Thyroid gland (tissue), 4 donors: ENCODE measurements at places on chromosomes 1 and 21. TPM values are rescaled to one million over a fixed set of nuclear protein-coding genes. Genes with fewer than 3 reads are reported as not detected.

The SYT14 gene
- total RNA-seq: 19.2 TPM

DNA sequence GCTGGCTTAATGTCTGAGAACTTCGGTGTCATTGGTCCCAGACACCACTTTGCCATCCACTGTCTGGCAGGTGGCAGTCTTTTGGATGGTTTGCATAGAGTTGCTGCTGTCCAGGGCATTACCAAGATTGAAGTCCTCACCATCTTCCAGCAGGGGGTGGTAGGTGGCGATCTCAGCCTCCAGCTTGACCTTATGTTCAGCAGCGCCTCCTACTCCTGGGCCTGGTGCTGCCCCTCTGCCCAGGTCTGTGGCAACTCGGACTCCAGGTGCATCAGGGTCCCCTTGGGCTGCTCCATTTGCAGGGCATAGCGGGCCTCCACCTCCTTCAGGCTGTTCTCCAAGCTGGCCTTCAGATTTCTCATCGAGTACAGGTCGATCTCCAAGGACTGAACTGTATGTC is 573.3 kb upstream of the NCAM2 start:
- DNase-seq: no peak
- H3K36me3 ChIP-seq: no peaks in the 10 kb centered on the region
- no peaks in the 10 kb centered on the region for H3K27me3 ChIP-seq
- no peak overlapping the region for H3K27ac ChIP-seq
- H3K4me1 ChIP-seq: no peaks in the 10 kb centered on the region
- no peak overlapping the region for H3K4me3 ChIP-seq

The SDC3 gene
- 13.5 TPM for total RNA-seq

DNA sequence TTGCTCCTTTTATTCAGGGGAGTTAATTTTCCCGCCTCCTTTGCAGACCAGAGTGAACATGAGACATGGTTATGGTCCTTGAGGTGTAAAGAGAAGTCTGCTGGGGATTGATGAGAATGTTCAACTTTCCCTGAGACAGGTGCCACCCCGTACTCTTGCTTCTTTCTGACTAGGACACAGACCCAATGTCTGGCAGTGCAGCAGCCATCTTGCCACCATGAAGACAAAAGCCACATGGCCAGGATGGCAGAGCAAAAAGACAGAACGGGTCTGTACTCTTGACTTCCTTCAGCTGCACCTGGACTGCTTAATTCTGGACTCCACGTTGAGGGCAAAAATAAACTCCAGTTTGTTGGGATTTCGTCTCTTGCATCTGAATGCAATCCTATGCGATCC is 54.1 kb downstream of the KLHDC7A start:
- no peaks in the 10 kb centered on the region for H3K4me1 ChIP-seq
- no peak overlapping the region for H3K27ac ChIP-seq
- H3K27me3 ChIP-seq: no peaks in the 10 kb centered on the region
- no peak for DNase-seq
- no peaks in the 10 kb centered on the region for H3K36me3 ChIP-seq

The NES gene
- total RNA-seq: 10.2 TPM

The MCL1 gene
- 165 TPM for total RNA-seq

GRCh38 chr21:32470206-32470605 is 57.7 kb downstream of the EVA1C start:
- no peak overlapping the region for H3K27ac ChIP-seq
- DNase-seq: no peak
- H3K4me1 ChIP-seq: no peaks in the 10 kb centered on the region
- H3K27me3 ChIP-seq: no peaks in the 10 kb centered on the region
- no peak overlapping the region for H3K4me3 ChIP-seq
- H3K36me3 ChIP-seq: peaks cover 13% of the 10 kb centered on the region

DNA sequence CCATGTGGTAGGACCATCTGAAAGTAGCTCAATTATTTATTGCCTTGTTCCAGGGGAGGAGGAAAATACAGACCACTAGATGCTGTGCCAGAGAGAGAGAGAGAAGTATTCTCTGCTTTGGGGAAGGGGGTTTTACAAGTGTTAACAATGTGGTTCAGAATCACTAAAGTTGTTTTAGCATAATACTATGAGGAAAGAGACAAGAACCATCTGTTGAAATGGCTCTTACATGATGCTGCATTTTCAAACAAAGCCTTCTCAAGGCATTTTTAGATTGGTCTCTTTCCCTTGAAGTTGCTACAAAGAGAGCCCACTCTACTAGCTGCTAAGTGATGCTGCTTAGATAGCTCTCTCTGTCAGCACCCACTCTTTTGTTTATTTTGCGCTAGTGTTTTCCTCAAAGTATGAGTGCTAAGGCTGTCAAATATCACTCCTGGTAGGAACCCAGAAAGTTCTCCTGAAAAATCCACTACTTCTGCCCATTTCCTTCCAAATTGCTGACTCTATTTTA is 255.1 kb downstream of the NFIA start:
- no peak overlapping the region for H3K4me3 ChIP-seq
- H3K27ac ChIP-seq: peak overlapping the region; percentile 67
- DNase-seq: no peak
- H3K4me1 ChIP-seq: peaks cover 22% of the 10 kb centered on the region
- H3K27me3 ChIP-seq: no peaks in the 10 kb centered on the region
- H3K36me3 ChIP-seq: no peaks in the 10 kb centered on the region

- H3K27ac ChIP-seq: no peak overlapping the region
- H3K4me1 ChIP-seq: peaks cover 48% of the 10 kb centered on the region
- H3K27me3 ChIP-seq: no peaks in the 10 kb centered on the region
- H3K4me3 ChIP-seq: no peak overlapping the region
Measured at GRCh38 chr1:201311356-201312011, 28.2 kb downstream of the PKP1 start.

DNA sequence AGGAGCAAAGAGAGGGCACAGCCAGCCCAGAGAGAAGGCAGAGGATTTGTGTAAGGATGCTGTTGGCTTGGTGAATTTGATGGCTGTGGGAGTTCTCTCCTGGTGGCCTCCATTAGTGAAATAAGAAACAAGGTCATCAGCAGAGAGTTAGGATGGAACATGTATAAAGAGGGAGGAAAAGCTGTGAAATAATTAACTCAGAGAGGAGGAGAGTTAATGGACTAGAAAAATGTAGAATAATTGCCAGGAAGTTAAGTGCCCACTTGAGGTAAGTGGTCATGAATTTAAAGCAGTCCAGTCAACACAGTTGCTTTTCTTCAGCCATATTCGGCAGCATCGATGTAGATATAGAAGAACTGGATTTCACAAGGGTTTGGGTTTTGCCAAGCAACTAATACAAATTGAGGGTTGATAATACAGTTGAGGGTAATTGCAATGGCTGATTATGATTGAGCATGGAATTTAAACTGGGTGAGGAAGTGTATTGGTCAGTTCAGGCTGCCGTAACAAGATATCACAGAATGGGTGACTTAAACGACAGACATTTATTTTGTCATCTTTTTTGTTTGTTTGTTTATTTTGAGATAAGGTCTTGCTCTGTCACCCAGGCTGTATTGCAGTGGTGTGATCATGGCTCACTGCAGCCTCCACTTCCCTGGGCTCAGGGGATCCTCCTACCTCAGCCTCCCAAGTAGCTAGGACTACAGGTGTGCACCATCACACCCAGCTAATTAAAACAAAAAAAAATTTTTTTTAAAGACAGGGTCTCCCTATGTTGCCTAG is 31.7 kb upstream of the KLF17 start:
- no peak overlapping the region for H3K27ac ChIP-seq
- DNase-seq: no peak
- no peaks in the 10 kb centered on the region for H3K4me1 ChIP-seq
- no peaks in the 10 kb centered on the region for H3K27me3 ChIP-seq
- no peak overlapping the region for H3K4me3 ChIP-seq
- H3K36me3 ChIP-seq: no peaks in the 10 kb centered on the region

DNA sequence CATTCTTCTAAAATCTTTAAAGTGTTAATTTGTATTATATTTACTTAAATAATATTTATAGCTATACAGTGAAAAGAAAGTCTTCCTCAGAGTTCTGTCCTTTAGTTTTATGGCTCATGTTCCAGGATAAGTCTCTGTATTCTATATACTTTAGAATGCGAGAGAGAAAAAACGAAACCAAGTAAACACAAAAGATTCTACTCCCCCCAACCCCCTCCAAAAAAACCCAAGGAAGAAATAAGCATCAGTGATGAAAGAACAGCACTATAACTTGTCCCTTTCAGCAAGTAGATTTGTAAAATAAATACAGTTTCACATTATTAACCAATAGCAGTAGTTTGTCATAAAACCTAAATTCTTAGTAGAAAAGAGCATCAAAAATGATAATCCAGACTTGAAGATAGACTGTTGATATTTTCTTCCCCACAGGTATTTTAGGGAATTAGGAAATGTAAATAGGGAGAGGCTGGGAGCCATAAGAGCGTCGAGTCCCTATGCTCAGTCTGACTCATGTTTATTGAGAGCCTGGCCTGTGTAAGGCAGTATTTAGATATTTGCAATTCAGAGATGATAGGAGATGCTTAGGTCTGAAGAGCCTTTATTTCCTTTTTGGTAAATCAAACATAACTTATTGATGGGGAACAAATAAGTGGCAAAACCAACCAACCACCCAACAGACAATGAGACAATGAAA is 35.5 kb downstream of the CDC14A start:
- no peak for DNase-seq
- peaks cover 45% of the 10 kb centered on the region for H3K4me1 ChIP-seq
- peak overlapping the region; percentile 83 for H3K27ac ChIP-seq
- no peak overlapping the region for H3K4me3 ChIP-seq

DNA sequence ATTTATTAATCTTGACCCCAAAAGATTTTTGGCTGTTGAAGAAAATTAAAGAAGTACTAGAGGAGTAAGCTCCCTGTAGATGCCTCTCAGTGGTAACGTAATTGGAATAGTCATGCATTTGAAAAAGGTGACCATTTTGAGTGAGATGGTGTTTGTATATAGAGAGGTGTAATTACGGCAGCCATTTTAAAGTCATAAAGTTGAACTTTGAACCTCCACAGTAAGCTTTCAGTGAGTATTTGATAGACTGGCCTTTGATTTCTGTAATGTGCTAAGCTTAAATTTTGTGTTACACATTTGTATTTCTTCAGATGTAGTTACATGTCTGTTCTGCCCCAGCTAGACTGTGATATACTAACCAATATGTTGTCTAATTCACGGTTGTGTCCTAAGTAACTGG is 21.5 kb upstream of the TMCO2 start:
- no peak overlapping the region for H3K27ac ChIP-seq
- no peaks in the 10 kb centered on the region for H3K4me1 ChIP-seq
- DNase-seq: no peak
- no peak overlapping the region for H3K4me3 ChIP-seq
- no peaks in the 10 kb centered on the region for H3K36me3 ChIP-seq

DNA sequence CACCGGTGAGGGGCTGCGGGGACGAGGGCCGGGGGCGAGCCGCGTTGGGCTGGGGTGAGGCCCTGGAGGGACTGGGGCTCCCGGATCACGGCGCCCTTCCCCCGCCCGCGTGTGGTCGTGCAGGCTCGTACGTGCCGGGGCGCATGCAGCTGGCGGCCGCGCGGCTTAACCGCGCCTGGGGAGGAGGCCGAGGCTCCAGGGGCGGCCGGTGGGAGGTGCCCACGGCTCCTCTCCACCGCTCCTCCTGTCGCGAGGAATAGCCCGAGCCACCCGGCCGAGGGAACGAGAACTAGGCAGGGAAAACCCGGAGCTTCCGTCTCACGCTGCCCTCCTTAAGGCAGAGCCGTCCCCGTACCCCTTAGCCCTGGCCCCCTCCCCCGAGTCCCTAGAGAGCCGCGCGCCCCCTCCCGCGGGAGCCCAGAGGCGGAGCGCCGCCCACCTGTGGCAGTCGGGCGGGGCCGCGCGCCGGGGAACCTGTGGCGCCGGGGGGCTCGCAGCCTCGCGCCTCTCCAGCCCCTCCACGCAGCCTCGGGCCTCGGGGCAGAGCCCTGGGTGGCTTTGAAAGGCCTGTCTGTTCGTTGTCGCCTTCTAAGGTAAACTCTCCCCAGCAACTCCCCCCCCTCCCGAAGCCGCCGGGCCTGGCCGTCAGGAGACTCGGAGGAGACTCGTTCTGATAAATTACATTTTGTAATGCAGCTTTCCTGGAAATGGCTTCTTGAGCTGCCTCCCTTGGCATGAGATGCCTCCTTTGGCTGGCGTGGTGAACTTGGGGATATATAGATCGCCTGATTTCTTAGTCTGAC is 746 bp downstream of the AK4 start:
- H3K4me1 ChIP-seq: peaks cover 5% of the 10 kb centered on the region
- no peaks in the 10 kb centered on the region for H3K27me3 ChIP-seq
- H3K27ac ChIP-seq: no peak overlapping the region

DNA sequence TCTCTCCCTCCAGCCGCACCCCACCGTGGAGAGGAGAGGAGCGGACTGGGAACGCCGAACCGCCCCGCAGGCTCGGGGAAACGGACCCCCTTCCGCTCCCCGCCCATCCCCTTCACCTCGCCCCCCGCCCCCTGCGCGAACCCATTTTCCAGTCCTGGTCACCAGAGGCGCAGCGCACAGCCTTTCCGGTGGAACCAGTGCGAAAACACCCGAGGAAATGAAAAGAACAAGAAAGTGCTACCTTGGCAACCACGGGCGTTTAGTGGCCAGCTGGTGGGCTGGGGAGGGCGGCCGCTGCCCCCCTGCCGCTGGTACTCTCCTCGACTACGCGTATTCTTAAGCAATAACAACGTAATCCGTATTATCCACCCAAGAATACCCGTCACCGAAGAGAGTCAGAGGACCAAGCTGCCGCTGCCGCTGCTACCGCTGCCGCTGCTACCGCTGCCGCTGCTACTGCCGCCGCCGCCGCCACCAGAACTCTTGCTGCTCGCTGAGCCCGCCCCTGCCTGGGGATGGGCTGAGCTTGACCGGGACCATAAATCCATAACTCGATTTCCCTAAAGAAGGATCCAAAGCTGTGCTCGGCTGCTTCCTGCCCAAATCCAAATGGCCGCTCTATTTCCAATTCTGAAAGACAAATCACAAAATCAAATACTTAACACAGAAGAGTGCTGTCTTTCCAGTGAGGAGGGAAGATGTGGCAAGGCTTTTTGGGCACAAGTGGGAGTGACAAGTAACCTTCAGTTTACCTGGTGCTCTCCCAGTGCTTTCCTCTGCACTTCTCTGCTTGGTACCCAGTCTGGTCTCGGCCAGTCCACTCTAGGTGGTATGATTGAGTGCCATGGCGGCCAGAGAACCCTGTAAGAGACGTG is 125.2 kb upstream of the DPYD start:
- H3K36me3 ChIP-seq: no peaks in the 10 kb centered on the region
- peaks cover 32% of the 10 kb centered on the region for H3K27me3 ChIP-seq
- H3K4me3 ChIP-seq: no peak overlapping the region

- no peak overlapping the region for H3K27ac ChIP-seq
- DNase-seq: no peak
- H3K4me3 ChIP-seq: no peak overlapping the region
- H3K4me1 ChIP-seq: peaks cover 19% of the 10 kb centered on the region
- no peaks in the 10 kb centered on the region for H3K27me3 ChIP-seq
- no peaks in the 10 kb centered on the region for H3K36me3 ChIP-seq
Measured at GRCh38 chr1:228415853-228416216, 826 bp downstream of the TRIM17 start.
